ENCODE measurements at places on chromosomes 5 and 9.

- DNase-seq = no peak
These were observed 2.1 kb upstream of the IRX4 start for GRCh38 chr5:1884678-1885403.

DNA sequence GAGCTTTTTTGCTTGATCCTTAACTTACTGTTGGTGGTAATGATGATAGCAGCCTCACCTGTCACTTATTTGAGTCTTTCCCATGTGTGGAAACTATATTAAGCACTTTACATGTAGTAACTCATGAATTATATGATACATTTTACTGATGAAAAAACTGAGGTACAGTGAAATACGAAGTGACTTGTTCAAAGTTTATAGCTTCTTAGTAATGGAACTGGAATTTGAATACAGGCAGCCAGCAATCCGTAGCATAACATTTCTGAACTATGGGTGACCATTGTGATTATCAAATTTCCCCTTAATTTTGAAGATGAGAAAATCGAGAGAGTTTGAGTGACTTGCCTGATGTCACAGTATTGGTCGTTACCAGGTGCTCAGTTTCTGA, 17.3 kb downstream of the SCAMP1 start:
- no peak for DNase-seq

DNA sequence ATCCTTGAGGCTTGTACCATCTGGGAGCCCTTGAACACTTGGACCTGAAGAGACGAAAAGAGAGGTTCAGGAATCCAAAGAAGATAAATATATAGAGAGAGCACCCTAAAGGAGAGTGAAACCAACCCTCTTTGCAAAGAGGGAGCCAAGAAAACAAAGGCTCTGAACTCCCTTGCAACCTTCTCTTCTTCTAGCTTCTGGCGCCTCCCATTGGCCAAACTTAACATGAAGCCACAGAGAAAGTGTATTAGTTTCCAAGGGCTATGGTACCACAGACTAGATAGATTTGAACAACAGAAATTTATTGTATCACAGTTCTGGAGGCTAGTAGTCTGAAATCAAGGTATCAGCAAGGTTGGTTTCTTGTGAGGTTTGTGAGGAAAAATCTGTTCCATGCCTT, 175.1 kb downstream of the HCN1 start:
- DNase-seq = no peak

DNA sequence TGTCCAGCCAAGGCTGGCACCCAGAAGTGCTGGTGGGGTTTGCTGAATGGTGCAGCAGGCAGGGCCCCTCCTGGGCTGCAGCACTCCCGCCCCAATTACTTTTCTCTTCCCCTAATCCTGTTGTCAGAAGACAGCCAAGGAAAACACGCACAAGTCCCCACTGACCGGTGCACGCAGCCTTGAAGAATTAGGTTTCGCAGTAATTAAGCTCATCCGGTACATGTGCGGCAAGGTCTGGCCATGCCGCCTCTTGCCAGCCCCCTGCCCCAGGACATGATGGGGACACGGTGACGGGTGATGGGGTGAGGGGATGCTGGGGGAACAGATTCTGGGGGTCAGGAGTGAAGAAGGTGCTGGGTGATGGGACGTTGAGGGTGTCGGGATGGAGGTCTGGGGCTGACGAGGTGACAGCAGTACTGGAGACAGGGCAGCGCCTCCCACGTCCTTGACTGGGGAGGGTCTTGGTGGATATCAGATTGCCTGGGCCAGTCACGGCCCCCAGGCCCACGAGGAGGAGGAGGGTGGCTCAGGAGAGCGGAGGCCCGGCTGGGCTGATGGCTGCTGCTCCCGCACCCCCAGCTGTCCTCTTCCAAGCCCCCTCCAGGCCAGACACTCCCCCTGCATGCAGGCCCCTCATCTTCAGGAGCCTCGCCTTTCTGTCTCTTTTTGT, 34.9 kb downstream of the BARX1 start:
- DNase-seq = no peak

DNA sequence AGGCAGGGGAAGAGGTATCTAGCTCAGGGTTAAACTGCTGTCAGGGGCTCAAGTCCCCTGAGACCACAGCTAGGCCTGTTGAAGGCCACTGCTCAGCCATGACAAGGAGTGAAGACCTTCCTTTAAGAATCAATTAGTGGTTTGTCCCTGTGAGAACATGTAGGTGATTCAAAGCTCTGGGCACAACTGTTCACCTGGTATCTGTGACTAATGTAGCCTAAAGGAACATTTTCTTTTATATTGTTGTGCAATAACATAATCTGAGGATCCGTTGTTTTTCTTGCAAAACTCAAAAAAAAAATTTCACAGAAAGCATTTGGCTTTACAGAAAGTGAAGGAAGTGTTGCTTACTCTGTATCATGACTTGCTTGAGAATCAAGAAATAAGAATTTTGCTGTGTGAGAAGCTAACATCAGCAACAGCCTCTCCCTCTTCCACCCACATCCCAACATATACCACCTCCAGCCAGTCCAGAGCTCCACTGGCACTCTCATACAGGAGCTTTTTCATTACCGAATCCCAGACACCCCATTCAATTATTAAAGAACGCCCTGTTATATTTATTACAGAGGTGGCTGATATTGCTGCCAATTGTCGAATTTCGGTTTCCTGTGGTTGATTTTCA, 807.0 kb downstream of the TLE4 start:
- DNase-seq = no peak

GRCh38 chr9:20997503-20998076, 33.9 kb downstream of the HACD4 start:
- DNase-seq = no peak

- DNase-seq = no peak
These were observed 203.7 kb upstream of the TUT7 start for GRCh38 chr9:86557918-86558317.

DNA sequence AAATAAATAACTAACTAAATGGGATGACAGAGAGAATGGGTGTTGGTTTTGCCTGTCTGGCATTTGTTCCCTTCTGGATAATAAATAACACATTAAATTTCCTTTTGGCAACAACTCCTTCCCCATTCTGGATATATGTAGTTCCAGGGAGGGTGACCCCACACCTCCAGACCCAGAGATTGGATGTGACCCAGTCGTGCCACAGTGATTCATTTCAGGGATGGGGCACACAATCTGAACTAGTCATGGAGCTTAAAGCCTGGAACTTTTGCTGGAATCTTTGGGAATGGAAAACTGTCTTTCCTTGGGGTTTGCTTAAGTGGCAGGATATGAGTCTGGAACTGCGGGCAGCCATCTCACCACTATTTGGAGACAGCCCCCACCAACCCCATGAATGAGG, 11.3 kb downstream of the KLF9 start:
- DNase-seq = no peak

GRCh38 chr9:121288673-121289025, 20.7 kb downstream of the GSN start:
- no peak for DNase-seq

DNA sequence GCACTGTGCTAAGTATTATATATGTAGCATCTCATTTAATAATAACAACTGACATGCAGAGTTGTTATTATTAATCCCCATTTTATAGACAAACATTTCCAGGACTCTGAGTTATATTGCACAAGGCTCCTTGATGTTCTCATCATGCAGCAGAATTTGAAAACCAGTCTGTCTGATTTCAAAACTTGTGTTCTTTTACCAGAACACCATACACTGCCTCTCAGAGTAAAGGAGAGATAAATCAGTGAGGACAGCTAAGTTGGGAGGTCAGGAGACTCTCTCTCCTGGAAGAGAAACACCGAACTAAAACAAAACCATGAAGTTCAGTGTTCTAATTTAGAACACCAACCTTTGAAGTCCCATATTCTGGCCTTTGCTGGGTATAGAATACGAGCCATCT, 92.7 kb upstream of the TNC start:
- no peak for DNase-seq

- no peak for DNase-seq
These were observed 88.2 kb downstream of the PTPN3 start for GRCh38 chr9:109409773-109410397.

GRCh38 chr5:55618318-55618717, 83.6 kb upstream of the PLPP1 start:
- no peak for DNase-seq

DNA sequence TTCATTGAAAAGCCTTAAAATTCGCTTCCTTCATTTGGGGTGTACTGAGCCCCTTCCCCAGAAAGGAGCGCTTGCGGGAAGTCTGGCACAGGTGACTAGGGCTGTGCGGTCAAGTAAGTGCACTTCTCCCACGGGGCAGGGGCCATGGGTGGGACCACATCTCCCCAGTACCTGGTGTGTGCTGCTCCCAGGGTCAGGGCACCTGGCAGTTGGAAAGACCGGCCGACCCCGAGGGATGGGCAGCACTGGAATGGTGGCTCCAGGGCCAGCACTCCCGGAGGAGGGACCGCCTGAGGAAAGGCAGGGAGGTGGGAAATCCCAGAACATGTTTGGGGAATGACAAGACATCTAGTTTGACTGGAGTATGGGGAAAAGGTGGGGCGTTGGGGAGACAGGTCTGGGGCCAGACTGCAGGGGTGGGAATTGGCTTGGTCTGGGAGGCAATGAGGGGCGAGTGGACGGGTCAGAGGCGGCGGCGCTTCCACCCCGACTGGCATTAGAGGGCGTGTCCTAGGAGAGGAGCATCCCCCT, 727 bp upstream of the GLIPR2 start:
- no peak for DNase-seq

- no peak for DNase-seq
These were observed 320.1 kb downstream of the DEPDC1B start for GRCh38 chr5:60379907-60380306.

DNA sequence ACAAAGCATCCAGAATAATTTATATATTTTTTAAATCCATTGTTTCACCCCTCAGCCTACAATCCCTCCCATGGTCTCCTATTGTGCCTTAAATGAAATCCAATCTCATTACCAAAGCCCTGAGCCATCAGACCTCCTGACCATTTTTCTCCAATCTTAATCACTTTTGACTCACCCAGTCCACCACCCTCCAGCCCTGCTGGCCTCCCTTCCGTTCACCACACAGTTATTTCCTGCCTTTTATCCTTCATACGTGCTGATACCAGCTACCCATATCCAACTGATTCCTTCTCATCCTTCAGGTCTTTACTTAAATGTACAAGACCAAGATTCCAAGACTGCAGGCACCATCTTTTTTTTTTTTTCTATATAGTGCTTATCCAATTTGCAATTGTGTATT, 1026.7 kb upstream of the DMAC1 start:
- DNase-seq = no peak

DNA sequence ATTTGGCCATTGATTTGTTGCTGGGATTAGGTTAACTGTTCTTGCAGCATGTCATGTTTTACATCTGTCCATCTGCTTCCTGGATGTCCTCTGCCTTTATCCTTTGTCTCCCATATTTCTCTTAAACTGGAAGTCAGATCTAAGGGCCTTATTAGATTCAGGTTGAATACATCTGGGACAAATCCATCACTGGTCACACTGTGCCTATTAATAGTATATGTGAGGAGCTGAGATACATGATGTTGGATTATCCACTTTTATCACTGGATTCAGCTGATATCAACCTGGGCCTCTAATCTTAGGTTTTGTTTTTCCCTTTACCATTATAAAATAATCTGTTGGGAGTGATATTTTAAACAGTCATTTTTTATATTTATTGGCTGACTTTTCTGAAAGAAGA, 41.8 kb upstream of the ROPN1L start:
- DNase-seq = no peak

- no peak for DNase-seq
These were observed 3.9 kb downstream of the ZNF608 start for GRCh38 chr5:124742521-124742920.

GRCh38 chr5:141413540-141414069, 818 bp downstream of the PCDHGA10 start:
- no peak for DNase-seq

GRCh38 chr9:120902569-120903535, 23.7 kb downstream of the TRAF1 start:
- no peak for DNase-seq

DNA sequence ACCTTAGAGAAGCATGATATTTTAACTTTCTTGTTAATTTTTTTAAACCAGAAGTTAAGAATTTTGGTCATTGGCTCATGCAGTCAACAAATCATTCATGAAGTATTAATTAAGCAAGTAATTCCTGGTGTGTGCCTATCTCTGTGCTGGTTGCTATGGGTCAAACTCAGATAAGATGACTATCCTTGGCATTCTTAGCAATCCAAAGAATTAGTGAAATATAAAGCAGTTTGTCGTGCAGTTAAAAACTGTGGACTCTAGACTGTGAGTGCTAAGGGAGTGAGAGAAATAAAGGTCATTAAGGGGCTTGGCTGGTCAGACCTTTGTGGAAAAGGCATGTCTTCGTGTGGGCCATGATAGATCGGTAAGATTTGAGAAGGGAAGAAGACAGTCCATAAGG, 4.8 kb downstream of the CYFIP2 start:
- DNase-seq = no peak

GRCh38 chr9:93003552-93004407, 54.7 kb upstream of the SUSD3 start:
- DNase-seq = peak; percentile 57

DNA sequence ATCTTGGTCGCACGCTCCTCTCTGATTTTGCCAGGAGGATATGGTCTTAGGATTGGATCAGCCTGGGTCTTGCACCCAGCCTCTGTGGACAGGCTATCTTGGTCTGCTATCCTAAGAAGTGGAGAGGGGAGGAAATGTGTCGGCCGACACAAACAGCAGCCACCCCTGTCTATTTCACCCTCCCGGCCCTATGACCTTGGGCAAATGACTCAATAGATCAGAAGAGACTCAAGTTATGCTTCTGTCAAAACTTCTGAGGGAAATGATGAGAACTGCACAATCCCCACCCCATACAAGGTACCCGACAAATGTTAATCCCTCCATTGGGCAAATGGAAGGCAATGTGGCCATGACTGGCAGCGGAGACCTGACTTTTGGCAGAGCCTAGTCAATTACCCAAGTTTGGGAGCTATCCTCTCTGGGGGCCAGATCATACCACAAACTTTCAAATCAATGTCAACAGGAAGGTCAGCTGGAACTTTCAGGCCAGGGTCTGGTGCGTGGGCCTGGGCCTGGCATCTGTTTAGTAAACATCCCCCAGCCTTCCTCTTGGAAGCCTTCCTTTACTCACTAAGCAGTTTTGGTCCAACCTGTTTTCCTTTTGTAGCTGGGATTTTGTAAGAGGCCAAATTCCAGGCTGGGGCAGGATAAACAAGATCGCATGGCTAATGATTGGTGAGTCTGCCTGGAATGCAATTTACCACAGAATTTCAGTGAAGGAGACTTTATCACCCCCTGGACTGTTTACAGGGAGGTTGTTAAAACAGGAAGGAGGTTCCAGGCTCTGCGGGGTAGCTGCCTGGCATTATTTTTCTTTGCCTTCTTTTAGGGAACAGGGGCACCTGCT, 64.2 kb upstream of the CPEB4 start:
- DNase-seq = no peak

GRCh38 chr5:112958093-112959088, 18.2 kb upstream of the DCP2 start:
- no peak for DNase-seq
